Colonic mucosa (tissue), 4 donors: ENCODE measurements at places on chromosomes 6 and 20. TPM values are rescaled to one million over a fixed set of nuclear protein-coding genes. Genes with fewer than 3 reads are reported as not detected.

- no peak for DNase-seq
Observed at GRCh38 chr6:81979329-81979728, 226.8 kb upstream of the TENT5A start.

GRCh38 chr6:170094686-170095272 lies 196.1 kb downstream of the DLL1 start:
- DNase-seq: no peak

- DNase-seq: no peak
Observed at GRCh38 chr20:53493311-53493857, 100.3 kb downstream of the ZNF217 start.

- DNase-seq: no peak
Observed at GRCh38 chr6:151191527-151191926, 48.2 kb upstream of the AKAP12 start.

DNA sequence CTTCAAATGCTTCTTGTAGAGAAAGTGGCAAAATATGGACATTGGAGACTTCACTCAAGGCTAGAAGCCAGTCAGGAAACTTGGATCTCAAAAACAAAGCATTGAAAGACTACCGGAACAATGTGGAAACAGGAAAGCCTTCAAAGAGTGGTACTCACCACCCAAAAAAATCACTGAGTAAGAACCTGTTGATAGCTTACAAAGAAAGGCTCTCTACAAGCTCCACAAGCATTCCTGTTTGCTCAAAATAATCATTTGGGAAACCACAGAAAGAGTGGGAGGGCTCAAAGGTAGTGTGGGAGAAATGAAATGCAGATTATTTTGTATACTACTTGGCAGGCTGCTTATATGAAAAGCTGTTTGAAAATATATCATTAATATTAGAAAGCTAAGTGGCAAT lies 9.5 kb upstream of the DST start:
- DNase-seq: no peak

DNA sequence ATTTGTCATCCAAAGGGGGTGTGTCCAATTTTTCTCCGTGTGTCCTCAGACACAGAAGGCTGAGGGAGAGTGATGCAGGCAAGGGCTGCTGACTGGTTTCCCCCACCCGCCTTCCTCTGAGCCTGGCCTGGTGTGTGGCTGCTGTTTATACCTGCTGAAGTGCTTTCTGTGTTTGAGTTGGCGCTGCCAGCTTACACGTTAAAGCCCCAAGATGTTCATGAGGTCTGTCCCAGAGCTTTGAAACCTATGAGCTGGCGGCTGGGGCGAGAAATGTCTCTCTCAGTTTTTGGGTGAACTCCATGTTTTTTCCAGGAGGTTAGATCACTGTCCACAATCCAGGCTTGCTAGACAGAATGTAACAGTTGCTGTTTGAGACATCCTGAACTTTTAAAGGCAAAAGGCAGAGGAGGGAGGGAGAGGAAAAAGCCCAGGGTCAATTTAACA lies 69.0 kb upstream of the CCN2 start:
- DNase-seq: no peak

DNA sequence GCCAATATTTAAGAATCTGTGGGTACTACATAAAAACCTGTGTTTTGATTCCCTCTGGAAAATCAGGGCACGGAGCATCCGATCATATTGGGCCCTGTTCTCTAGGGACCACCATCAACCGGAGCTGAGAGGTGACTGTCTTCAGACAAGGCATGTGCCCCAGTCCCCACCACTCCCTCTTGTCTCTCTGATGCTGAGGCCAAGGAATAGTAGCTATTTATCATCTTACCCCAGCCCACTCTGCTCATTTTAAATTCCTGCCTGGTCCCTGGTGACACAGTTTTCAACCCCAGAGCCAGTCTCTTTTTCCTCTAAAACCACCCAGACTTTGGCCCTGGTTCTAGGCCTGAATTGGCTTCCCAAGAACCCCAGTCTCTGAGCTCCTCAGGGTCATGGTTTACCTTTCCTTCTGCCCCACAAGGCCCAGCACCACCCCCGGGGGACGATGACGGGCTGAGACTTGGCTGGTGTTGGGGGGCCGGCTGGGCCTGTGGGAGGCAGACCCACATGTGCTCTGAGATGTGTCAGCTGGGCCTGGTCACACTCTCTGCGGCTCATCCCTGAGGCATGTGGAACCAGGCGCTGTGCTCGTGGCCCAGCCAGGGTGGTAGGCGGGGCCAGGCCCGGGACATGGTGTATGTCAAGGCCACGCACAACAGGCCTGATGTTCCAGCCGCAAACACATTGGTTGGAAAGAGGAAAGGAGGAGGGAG lies 114.4 kb downstream of the CEBPB start:
- peak; percentile 73 for DNase-seq

DNA sequence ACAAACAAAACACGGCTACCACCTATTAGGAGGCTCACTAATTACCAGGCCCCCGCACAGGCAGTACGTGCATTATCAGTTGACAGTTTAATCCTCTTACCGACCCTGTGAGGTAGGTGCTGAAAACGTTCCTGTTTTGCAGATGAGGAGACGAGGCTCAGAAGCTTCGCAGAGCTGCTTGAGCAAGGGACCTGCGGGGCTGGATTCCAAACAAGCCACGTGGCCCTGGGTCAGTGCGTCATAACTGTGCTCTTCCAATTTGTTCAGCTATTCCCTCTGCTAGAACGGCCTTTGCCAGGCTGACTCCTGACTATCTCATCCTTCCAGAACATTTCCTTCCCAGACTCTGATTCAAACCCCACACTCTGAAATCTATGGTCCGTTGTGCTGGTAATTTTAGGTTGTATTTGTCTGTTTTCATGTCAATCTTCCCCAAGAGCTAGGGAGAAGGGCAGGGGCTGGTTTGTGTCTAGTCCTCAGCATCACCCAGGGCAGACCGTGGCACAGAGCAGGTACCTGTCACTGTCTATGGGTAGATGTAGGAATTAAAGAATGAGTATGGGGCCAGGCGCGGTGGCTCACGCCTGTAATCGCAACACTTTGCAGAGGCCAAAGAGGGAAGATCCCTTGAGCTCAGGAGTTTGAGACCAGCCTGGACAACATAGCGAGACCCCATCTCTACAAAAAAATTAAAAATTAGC lies 28.8 kb upstream of the TLDC2 start:
- DNase-seq: no peak

- DNase-seq: no peak
Observed at GRCh38 chr20:57584768-57585461, 24.0 kb downstream of the PCK1 start.

DNA sequence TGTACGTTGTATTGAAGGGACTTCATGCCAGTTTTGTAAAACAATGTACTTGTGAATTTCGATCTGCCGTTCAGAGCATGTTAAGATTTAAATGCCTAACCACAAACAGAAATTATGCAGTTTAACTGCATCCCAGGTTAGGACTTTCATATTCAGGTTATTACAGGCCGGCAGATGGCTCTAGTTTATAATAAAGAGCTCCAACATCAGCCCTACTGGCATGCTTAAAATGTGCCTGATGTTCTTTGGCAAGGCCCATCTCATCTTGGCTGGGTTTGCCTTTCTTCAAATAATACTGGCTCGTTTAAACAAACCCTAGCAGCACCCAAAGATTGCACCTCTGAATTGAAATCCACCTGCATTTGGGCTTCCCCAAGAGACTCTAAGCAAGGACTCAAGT lies 169.3 kb upstream of the RIN2 start:
- DNase-seq: no peak

DNA sequence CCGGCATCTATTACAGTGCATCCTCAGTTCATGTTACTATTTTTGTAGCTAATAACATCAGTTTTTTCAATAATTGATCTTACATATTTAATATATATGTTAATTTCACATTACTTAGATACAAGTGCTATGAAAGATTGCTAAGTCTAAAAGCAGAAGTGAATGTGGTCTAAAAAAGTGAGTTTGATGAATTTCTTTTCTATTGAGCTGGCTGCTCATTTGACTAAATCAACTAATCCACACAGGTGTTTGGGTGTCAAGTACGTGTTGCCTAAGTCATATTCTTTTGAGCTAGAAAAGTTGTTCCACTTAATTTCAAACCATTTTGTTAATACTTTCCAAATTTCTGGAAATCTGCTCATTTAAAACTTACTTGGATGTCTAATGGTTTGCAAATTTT lies 46.6 kb upstream of the EZR start:
- no peak for DNase-seq

DNA sequence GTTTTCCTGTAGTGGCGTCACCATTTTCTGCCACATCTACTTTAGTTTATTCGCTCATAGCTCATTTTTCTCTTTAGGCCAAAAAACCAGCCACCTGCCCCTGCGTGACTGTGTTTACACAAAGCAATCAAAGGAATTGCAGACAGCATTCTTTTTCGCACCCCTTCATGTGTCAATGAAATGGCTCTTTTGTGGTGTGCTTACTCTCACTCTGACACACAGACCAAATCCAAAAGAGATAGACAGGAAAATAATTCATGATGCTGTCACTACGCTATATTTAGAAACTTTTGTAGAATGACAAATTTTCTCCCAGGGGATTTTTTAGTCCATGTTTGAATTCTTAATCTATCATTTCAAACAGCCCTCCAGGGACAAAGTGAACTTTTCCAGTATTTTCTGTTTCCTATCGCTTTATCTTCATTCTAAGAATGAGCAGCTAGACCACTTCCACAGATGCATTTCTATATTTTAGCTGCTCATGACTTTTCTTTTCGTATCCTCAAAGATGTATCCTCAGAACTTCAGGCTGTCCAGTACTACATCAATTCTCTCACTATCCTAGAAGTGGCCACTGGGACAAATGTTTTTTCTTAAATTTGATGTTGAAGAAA lies 37.9 kb upstream of the KHDRBS2 start:
- no peak for DNase-seq

The ASCC3 gene
- total RNA-seq: 41.9 TPM

The RSPO3 gene
- 4.4 TPM for total RNA-seq

The TBPL1 gene
- 28.1 TPM for total RNA-seq

The FKBP1C gene
- 1.8 TPM for total RNA-seq

The CLPSL2 gene
- not detected for total RNA-seq

The EPPIN gene
- not detected for total RNA-seq

The EYS gene
- 0.82 TPM for total RNA-seq

The DDR1 gene
- total RNA-seq: 267 TPM

The RIMS1 gene
- total RNA-seq: 0.17 TPM

The TCF21 gene
- 5.1 TPM for total RNA-seq

The DEFB121 gene
- total RNA-seq: not detected
